ENCODE measurements at places on chromosomes 1 and 21.

- no peak for DNase-seq
Observed at GRCh38 chr1:96487971-96488370, 233.6 kb upstream of the PTBP2 start.

GRCh38 chr21:43933680-43934079 lies 68.7 kb downstream of the AGPAT3 start:
- no peak for DNase-seq

DNA sequence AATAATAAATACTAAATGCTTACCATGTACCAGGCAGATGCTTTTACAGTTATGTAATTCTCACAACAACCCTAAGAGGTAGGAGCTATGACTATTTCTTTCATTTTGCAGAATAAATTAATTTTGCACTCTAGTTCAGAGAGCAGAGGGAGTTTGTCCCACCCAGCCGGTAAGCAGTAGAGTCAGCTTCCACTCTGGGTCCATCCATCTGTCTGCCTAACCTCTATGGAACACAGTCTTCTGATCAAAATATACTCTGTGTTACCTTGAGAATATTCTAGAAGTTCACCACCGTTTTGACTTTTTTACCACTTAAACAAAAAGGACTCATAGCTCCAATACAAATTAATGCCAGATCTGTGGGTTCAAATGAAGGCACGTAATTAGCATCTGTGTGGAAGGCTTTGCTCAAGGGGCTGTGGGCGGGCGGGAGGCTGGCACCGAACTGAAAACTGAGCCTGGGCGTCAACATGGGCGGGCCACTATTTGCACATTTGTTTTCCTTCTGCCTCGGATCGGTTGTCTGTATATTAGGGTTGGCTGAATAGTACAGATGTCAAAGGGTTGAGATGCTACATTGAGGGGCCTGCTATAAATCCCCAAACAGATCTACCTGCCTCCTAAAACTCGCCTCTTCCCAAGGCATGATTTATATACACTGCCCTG lies 33.1 kb upstream of the LMO4 start:
- no peak for DNase-seq

DNA sequence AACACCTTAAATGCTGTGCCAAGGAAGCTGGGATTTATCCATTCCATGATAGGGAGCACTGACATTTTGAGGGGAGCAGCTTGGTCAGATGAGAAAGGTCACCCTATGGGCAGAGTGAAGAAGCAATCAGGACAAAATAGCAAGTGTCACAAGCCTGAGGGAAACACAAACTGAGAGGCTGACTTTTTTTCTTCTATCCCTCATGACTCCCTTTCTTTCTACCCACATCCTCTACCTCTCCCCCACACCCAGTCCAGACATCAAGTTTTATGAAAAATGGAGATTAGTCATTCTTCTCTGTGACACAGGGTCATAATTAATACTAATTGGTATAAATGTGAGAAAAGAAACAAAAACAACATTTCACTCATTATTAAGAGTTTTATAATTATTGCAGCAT lies 103.1 kb downstream of the SLC25A24 start:
- no peak for DNase-seq

DNA sequence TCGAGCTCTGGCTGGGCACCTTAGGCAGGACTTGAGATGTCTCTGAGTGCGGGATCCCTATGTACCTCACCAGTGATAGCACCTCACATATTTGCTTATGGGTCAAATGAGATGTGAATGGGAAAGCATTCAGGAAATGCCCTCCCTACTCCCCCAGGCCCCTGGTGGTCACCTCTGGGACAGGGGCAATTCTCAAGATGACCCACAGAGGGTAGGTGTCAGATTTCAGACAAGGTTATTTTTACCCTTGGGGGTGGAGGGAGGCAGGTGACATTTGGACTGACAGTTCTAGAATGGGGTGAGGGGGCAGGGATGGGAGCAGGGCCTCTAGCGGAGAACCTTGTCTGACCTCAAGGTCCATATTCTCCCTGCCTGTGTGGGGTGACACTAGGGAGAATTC lies 27.1 kb downstream of the ACOT11 start:
- no peak for DNase-seq

DNA sequence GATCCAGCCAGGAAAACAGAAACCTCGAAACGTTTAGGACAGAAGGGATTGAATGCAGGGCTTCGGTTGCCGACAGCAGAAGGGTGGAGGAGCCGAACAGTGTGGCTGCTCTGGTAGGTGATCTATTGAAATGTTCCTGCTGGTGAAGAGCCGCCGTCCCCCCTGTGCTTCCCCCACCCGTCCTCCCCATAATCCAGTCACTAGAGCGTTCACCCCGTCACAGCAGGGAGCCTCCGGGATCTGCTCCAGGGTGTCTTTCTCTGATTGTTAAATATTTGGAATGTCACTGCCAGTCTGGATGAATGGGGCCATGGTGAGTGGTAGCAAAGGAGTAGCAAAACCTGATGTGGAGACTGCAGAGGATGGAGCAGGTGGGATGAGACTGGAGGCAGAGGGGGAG lies 255.1 kb upstream of the CSF3R start:
- no peak for DNase-seq

GRCh38 chr1:160756849-160757201 lies 17.8 kb downstream of the SLAMF7 start:
- DNase-seq: no peak

DNA sequence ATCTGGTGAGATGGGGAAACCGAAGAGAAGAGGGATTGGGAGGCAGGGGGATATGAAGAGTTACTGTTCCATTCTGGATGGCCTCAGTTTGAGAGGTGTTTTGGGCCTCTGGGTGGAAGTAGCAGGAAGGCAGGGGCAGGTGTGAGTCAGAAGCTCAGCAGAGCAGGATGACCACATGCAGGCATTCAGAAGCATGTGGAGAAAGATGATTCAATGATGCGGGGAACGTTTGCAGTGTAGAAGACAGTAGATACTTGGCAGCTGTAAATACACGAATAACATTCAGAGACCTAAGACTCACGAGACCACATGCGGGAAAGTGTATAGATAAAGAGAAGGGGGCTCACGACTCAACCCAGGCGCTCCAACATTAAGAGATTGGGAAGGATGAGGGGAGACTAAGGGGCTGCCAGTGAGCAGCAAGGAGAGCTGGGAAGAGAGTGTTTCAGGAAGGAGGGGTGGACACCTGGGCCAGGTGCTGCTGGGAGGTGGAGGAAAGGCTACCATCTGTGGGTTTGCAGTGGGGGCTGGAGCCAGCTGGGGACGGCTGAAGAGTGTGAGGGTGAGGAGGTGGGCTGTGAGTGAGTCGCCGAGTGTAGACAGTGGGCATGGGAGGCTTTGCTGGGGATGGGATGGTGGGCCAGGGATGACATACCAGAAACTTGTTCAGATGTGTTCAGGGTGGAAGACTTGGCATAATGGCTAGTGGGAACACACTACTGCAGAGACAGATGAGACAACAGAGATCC lies 5.8 kb upstream of the EPS8L3 start:
- DNase-seq: no peak

DNA sequence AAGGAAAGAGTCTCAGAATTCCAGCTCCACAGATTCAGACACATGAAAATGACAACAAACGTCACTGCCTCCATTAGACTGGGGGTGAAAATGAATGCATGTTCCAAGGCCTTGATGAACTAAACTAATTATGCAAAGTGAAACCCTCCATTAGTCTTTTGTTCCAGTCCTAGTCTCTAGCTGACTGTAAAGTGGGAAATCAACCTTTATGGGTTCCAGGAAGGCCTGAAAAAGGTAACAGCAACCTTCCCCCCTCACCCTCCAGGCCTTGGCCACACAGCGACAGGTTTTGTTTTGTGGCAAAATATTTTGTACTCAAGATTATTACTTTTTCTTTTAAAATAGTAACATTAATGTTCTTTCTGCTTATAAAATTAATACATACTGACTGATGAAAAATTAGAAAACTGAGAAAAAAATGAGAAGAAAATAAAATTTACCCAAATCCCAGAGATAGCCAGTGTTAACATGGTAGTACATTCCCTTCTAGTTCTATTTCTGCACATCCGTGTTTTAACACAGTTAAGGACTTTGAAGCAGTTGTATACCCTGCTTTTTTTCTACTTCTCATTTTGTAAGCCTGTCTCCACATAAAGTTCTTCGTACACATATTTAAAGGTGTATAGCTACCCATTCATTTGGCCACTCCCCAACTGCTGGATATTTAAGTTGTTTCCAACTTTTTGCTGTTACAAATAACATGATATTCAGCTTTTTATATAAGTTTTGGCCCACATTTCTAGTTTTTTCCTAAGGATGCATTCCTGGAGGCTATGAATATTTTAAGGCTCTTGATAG lies 60.9 kb downstream of the CD2 start:
- no peak for DNase-seq

DNA sequence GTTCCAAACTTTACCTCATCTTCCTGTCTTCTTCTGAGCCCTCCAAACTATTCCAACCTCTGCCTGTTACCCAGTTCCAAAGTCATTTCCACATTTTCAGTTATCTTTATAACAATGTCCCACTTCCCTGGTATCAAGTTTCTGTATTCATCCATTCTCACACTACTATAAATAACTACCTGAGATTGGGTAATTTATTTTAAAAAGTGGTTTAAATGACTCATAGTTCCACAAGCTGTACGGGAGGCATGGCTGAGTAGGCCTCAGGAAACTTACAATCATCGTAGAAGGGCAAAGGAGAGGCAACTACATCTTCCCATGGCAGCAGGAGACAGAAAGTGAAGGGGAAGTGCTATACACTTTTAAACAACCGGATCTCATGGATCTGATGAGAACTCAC lies 428.5 kb upstream of the RGS18 start:
- no peak for DNase-seq

DNA sequence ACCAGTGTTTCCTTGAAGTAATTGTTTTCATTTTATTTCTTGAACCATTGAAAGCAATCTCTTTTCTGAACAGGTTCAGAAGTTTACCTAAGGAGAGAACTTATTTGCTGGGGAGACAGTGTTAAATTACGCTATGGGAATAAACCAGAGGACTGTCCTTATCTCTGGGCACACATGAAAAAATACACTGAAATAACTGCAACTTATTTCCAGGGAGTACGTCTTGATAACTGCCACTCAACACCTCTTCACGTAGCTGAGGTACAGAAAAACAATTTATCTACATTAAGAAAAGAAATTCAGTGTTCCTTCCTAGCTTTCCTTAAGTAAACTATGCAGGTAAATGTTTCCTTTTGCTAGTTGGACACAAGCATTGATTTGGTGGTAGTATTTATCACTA lies 27.4 kb downstream of the AGL start:
- DNase-seq: no peak

Data from stimulated activated CD8-positive, alpha-beta memory T cell treated with anti-CD3 and anti-CD28 coated beads, Interleukin-7, amount 100 ng/mL, for 4 hours (primary cell).